ENCODE measurements at places on chromosomes 1 and 21.
A peak's percentile ranks its signal among the peaks of the same experiment; 100 is the strongest.

DNA sequence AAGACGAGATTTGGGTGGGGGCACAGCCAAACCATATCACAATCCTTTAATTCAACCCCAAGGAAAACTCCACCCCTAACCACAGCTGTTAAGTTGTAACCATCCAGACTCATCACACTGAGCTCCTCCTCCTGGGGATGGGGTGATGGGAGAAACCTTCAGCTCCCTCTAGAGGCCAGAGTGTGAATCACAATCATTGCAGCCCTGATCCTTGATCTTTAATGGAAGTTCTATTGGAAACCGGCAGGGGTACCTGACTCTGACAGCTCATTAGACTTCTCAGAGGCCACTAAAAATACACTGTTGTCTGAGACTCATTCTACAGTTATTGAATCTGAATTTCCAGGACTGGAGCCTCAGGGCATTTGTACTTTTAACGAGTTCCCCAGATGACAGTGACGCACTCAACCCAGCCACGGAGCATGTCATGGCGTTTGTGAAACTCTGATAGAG lies 127.2 kb downstream of the IGSF21 start:
- DNase-seq, result peak; percentile 33

DNA sequence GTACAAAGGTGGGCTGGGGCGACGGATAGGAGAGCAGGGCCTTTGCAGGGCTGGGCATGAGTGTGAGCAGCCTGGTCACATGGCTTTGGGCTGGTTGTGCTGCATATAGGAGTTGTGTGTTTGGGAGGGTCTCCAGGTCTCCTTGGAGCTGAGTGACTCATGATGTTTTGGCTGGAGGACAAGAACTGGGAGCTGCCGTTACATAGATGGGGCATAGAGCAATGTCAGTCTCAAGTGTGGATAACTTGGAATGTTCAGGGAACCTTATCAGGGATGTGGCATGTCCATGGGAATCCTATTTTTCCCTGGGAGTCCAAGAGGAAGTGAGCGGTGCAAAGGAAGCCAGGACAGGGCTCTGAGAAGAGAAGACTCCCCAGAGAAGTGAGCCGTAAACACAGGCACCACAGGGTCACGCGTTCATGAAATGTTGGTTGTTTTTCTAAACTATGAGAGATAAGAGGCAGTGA lies 136.4 kb upstream of the KCNE2 start:
- DNase-seq, result no peak

DNA sequence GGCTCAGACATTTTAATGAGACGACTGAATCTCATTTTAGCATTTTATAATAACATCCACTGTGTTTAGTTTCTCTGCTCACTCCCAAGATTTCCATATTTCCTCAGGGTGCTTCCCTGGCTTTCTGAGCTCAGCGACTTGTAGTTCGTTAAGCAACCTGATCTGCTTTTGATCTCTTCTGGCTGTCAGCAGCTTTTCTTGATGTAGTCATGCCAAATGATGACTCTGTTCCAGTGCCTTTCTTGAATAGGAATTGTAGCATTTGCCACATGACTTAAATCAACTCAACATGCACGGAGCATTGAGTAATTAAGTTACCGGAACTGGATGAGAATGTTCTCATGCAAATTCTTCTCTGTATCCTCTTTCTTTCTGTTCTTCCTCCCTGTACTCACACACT lies 246.1 kb downstream of the FMN2 start:
- DNase-seq, result no peak

- no peak for DNase-seq
These were observed 56.0 kb upstream of the GPR52 start for GRCh38 chr1:174391716-174392115.

DNA sequence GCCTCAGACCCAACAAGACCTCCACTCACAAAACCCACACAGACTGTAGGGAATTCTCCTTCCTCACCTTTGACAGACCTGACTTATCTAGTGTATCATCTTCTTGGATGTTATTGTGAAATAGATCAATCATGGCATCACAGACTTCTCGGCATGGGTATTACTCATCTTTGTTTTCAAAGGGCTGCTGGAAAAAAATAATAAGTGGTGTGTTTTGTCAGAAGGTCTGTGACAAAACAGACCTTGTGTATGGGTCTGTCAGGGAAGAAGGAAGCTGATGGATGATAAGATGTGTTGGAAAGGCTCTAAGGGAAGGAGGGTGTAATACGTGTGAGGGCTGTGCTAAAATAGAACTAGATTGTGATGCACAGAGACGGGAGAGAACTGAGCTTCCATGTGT lies 13.9 kb upstream of the S100A7 start:
- no peak for DNase-seq

- no peak for DNase-seq
These were observed 59.1 kb downstream of the LACTBL1 start for GRCh38 chr1:22913421-22914141.

DNA sequence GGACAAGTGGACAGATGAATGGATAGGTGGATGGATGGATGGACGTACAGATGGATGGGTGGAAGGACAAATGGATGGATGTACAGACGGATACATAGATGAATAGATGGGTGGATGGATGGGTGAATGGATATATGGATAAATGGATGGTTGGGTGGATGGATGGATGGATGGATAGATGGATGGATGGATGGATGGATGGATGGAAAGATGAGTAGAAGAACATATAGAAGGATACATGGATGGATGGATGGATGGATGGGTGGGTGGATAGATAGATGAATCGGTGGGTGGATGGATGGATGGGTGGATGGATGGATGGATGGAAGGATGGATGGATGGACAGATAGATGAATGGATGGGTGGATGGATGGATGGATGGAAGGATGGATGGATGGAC lies 274.3 kb downstream of the KAZN start:
- DNase-seq, result no peak

DNA sequence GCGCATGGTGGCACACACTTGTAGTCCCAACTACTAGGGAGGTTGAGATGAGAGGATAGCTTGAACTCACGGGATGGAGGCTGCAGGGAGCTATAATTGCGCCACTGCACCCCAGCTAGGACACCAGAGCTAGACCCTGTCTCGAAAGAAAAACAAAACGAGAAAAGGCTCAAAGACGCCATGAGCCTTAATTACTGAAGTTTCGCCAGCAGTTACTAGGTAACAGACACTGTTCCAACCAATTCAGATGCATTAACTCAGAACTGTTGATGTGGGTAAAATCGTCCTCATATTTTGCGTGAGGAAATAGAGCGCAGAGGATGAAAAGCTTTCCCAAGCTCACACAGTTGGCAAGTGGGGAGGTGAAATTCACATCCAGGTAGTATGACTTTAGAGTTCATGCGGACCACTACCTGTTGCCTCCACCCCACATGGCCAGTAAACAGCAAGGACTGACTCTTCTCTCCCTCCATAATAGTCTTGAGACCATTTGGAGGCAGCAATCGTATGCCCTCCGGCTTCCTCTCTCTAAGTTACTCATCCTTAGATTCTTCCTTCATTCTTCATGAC lies 40.1 kb downstream of the INAVA start:
- no peak for DNase-seq

GRCh38 chr1:6033986-6034749 lies 11.5 kb upstream of the KCNAB2 start:
- DNase-seq, result peak; percentile 25

DNA sequence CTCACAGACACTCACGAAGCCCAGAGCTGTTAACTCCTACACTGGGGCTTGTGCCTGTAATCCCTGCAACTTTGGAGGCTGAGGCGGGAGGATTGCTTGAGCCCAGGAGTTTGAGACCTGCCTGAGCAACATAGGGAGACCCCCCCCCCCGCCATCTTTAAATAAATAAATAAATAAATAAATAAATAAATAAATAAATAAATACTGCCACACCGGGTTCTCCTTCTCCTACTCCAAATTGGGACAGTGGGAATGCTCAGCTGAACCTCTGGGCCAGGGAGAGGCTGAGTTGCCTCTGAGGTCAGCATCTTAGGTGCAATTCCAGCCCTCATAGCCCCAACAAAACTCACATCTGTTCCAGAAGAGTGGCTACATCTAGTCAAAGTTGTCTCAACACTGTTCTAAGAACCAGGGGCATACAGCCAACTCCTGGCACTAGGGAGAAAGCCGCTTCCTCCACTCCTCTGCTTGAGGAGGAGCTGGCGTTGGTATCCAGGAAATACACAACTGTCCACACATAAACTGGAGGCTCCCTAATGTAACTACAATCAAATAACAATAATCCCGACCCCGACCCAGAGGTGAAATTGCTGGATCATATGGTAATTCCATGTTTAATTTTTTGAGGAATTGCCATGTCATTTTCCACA lies 27.0 kb downstream of the C1orf216 start:
- DNase-seq, result no peak

GRCh38 chr1:235060607-235061470 lies 67.8 kb downstream of the TOMM20 start:
- no peak for DNase-seq

GRCh38 chr1:217627431-217627830 lies 3.5 kb downstream of the GPATCH2 start:
- peak; percentile 2 for DNase-seq

- DNase-seq, result peak; percentile 56
These were observed 34.7 kb upstream of the RGL1 start for GRCh38 chr1:183769956-183770815.

DNA sequence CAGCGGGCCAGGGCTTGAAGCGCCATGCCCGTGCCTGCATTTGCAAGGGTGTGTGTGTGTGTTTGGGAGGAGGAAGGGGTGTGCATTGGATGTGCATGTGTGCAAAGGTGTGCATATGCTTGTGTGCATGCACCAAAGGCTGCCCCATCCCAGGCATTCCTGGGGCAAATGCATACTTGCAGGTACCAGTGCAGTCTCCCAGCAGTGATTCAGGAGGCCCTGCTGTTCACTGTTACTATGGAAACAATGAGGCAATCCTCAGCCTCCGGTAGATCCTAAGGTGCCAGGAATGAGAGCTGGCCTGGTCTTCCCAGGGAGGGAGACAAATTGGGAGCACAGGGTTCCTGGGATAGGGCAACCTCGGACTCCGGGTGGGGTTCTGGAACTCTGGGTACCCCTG lies 7.5 kb upstream of the FNDC5 start:
- DNase-seq, result no peak

- DNase-seq, result peak; percentile 14
These were observed 101.7 kb downstream of the RIPK4 start for GRCh38 chr21:41664881-41665765.

- no peak for DNase-seq
These were observed 206.8 kb upstream of the ESRRG start for GRCh38 chr1:216929870-216930582.

- peak; percentile 69 for DNase-seq
These were observed 6.2 kb upstream of the EFCAB14 start for GRCh38 chr1:46724991-46725735.

DNA sequence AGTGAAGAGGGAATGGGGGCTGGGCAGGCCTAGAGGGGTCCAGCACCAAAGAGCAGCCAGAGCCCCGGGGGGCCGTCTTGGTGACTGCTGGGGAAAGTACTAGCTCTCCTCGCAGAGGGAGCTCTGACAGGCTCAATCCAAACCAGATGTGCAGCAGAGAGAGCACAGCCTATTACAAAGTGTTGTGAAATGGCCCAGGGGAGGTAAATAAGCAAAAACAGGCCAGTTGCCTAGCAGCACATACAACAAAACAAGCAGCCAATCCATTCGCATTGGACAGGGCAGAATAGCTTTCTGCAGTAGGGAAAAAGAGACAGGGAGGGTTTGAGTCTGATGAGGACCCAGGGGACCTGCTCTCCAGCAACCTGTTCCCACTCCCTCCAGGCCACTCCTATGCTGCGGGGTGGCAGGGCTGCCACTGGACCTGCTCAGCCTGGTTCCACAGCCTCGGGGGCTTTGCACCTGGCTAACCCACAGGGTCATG lies 239.6 kb upstream of the FGGY start:
- DNase-seq, result peak; percentile 43

DNA sequence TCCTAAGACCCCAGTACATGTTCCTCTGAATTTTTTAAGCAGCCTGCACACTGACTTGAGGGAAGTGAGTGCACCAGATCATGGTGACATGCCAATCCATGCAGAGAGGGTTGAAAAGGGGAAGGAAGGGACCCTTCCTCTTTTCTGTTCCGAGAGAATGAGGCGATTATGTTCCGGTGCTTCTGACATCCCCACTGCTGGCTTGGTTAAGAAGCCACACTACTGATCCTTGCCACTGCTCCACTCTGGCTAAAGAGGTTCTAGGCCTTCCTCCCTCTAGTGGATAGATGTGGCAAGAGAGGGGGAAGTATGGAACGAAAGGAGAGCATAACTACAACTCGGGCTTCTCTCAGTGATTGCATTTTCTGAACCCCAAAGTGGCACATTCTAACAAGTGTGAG lies 1.8 kb upstream of the CYB5R1 start:
- peak; percentile 87 for DNase-seq

GRCh38 chr1:226443439-226443838 lies 35.5 kb upstream of the PARP1 start:
- DNase-seq, result no peak

- DNase-seq, result peak; percentile 80
These were observed 163.2 kb upstream of the NBPF11 start for GRCh38 chr1:148315071-148315811.
